ENCODE measurements at places on chromosomes 4 and X. TPM values are rescaled to one million over a fixed set of nuclear protein-coding genes. Genes with fewer than 3 reads are reported as not detected.

DNA sequence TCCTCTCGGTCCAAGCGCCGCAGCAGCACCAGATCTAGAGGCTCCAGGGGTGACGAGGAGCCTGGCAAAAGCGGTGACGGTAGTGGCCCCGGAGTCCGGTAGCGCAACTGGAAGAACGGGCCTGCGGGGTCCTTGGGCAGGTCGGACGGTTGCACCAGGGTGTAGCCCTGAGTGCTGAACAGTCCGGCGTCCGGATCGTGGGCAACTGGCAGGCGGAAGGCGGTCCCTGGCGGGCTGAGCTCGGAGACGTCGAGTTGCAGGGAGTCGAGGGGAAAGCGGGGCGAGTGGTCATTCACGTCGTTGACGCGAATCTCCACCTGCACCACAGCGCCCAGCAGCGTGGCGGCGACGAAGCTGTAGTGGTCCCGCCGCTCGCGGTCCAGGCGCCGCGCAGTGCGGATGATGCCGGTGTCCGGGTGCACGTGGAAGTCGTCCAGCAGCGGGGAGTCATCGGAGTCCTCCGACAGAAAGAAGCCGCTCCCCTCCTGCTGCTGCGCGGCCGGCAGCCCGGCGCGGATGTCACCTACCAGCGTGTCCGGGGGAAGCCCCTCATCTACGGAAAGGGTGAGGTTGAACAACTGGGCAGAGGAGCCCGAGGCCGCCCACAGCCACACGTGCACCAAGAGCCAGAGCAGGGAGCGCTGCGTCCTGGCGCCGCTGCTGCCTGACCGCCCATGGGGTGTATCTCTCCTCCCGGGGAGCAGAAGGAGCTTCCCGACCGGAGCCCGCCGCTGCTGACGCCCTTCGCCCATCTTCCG lies 837 bp downstream of the DCHS2 start:
- no peak for DNase-seq

GRCh38 chr4:13484749-13485221 lies 645 bp upstream of the RAB28 start:
- peak; percentile 49 for DNase-seq

EDA2R gene
- 9.3 TPM for polyA plus RNA-seq

DNA sequence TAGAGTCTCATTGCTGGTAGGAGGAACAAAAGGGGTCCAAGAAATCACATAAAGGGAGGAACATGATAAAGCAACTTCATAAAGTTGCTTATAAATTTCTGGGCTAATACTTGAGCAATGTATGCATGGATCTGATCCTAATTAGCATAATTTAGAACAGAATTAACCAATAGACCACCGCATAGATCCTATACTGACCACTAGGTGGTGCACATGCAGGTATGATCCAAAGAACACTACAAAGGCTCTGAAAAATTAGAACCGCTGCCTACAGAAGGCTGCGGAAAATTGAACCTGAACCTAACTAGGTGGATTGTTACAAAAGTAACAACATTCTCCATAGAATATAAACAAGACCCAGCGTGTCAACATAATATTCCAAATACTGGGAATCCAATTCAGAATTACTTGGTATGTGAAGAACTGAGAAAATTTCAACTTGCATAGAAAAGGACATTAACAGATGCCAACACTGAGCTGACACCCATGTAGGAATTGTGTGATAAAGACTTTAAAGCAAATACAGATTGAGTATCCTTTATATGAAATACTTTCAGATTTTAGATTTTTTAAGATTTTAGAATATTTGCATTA lies 23.3 kb downstream of the BRCC3 start:
- DNase-seq = peak; percentile 10

DNA sequence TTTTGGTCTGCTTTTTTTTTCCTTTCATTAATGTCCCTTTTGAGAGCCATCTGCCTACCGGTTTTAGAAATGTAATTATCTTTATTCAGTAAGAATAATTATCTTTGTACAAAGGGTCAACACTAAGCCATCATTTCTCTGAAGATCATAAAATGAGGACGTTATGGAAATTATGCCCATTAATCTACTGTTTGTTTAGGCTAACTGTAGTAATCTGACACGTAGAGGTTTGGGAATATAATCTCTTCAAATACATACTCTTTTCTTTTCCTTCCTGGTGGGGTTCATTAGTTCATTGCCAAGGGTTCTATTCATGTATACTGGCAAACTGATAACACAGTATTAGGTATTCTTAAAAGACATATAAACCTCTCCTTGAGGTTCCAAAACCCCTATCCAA lies 3.8 kb upstream of the HSD17B13 start:
- DNase-seq = no peak

GRCh38 chr4:31040106-31040505 lies 319.9 kb downstream of the PCDH7 start:
- no peak for DNase-seq

DNA sequence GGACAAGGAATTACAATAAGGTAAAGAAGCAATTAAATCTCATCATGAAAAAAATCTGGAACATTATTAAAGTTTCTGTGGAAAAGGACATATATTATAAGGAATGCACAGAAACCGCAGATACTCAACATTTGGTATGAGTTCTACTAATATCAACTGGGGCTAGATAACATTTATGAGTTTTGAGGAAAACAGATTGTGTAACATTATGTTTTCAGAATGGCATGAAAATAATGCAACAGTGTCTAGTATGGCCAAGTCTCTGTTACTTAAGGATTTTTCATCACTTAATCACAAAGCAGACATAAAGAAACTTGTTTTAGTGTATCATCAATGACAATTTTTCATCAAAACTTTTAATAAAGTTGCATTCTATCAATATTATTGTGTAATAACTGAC lies 785.0 kb downstream of the GLUD2 start:
- no peak for DNase-seq

FGF16 gene
- not detected for polyA plus RNA-seq

OPRPN gene
- polyA plus RNA-seq = not detected

DNA sequence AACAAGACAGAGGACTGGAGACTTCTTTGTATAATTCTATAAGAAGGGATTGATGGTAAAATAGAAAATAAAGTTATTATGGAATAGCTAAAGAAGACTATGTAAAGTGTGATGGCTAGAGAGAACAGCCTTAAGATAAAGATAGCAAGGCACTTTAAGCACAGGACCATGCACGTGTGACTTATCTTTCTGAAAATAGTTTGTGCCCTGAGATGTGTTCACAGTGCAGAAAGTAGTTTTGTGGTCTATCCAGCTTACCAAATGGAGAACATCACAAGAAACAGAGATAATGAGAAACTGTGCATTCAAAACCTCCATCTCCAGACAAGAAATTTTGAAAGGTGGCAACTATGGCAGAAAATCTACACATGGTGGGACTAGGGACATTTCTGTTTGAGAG lies 213.3 kb downstream of the PARM1 start:
- no peak for DNase-seq

DNA sequence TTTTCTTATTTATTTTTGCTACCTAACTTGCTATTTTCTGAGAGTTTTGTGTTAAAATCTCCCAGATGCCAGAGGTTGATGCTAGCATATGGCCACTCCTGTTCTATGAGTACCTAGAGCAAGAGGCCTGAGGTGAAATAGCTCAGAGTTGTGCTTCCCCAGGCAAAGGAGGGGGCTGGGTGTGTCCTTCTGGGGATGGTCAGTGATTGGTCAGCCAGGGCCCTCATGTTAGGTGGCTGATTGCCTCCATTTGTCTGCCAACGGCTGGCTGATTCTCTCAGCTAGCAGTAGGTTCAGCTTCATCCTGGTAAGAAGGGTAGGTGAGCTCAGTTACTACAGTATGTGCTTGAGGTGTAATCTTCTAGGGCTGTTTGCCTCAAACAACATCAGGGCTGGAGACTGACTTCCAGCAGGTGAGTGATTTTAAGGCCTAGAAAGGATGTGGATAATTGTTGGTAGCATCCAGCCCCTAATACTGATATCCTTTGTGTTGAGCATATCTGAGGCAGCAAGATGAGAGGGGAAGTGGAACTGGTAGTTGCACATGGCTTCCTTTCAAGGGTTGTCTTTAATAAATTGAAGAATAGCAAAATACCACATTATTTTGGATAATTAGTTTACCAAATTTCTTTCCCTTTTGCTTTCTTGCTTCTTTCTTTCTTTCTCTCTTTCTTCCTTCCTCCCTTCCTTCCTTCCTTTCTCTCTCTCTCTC lies 62.5 kb upstream of the RHOH start:
- DNase-seq = no peak

ZMAT1 gene
- 0.09 TPM for polyA plus RNA-seq

- DNase-seq = peak; percentile 12
These were observed 362.4 kb downstream of the PPP3CA start for GRCh38 chr4:100984901-100985300.

DNA sequence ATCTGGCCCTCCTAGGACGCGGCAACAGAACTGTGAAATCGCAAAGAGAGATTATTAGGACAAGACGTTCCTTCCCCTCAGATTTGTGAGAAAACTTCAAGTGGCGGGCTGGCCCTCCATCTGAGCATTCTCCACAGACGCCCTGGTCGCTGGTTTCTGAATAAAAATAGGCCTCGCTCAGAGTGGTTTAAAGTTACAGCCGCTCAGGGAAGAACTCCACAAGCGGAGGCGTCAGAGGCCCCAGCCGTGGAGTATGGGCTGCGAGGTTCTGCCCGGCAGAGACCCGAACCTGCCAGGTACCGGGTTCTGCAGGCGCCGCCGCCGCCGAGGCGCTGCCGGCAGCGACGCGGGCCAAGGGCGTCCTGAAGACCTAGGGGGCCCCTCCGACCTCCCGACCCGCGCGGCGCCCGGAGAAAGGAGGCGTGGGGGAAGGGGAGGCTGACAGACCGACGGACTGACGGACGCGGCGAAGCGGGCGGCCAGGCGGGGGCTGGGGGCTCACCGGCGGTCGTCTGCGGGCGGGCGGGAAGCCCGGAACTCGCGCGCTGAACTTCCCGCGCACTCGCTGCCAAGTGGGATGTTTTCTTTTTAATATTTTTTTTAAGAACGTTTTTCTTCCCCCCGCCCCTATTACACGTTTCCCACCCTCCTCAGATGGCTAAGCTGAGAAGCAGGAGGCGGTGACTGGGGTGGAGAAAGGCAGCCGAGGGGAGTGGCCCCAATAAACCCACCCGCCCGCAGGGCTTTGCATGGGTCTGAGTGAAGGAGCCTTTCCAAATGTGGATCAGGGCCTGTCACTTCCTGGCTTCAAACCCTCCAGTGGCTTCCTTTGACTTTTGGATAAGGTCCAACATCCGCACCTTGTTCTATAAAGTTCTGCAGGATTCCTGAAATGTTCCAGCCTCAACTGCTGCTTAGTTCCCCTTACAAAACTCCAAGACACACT lies at the start of gene PABPC4L:
PABPC4L (minus strand) TSS at position 574 of the 946 bp plus-strand sequence. CDS start 770 bp downstream, outside the sequence.
- peak; percentile 63 for DNase-seq

- no peak for DNase-seq
These were observed 868.3 kb downstream of the RAB28 start for GRCh38 chr4:12615822-12616221.

DNA sequence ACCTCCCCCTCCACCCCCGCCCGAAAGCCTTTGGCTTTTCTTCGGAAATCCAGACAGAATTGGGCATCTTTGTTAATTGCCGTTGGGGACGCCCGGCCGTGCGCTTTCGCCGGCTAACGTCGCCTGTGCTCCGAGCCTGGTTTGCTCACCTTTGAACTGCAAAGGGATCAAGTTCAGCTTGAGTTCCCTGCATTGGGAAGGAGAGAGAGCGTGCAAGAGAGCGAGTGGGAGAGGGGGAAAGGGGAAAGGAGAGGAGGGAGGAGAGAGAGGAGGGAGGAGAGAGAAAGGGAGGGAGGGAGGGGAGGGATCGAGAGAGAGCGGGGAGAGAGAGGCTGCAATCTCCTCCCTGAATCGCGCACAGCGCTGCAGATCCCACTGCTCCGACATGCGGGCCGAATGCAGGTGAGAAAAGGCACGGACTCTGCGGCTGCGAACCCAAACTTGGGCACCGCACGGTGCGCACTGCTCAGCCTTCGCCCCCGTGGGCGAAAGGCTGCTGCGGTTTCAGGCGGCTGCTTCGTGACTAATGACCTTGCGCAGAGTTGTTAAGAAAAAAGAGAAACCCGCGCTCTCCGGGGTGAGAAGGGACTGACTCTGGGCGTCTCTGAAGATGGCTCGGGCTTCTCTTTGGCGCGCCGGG lies at the start of gene PCDH7:
PCDH7 (plus strand) TSS at position 349 of the 640 bp plus-strand sequence. CDS start 1,054 bp downstream, outside the sequence.
- DNase-seq = peak; percentile 83

GRCh38 chrX:111857534-111858060 lies 18.4 kb upstream of the TRPC5OS start:
- DNase-seq = no peak

- DNase-seq = no peak
These were observed 67.6 kb downstream of the FAM184B start for GRCh38 chr4:17713779-17714178.

- no peak for DNase-seq
These were observed 208.7 kb upstream of the NDST3 start for GRCh38 chr4:117825600-117825999.

FGF13 gene
- polyA plus RNA-seq = 4.1 TPM

DNA sequence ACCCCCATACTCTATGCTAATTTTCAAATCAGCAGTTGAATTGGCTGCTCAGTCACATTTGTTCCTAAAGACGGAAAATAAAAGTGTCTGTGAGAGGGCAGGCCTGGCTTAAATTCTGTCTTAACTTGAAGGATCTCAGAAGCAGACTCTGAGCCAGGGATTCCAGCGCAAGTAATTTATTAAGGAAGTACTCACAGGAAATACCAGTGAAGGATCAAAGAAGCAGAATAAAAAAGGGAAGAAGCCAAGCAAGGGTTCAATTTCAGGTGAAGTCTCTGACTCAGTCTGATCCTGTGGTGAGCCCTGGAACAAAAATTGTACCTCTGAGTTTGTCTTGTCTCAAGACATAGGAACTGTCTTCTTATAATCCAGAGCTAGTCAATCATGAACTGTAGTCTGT lies 52.2 kb downstream of the IL1RAPL1 start:
- DNase-seq = peak; percentile 82

FGFR3 gene
- polyA plus RNA-seq = 0.11 TPM

DNA sequence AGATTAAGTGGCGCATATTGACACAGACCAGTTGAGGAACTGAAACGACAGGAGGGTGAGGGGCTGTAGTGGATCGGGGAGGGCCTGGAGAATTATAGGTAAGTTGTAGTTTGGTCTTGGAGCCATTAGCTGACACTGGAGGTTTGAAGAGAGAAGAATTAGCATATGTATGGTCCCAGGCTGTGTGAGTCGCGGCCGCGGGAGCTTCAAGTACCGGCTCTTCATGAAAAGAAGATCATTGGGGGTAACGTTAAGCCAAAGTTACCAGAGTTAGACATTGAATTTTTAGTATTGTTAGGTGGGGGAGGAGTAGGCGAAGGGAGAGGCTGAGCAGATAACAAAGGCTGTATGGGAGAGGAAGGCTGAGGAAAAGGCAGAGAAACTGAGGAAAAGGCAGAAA lies 56.5 kb downstream of the ZNF674 start:
- DNase-seq = no peak

GRCh38 chr4:84498935-84499623 lies at the start of gene NKX6-1:
NKX6-1 (minus strand) TSS chr4:84499292; CDS start chr4:84498228, 1,064 bp downstream.
- DNase-seq = peak; percentile 55

DNA sequence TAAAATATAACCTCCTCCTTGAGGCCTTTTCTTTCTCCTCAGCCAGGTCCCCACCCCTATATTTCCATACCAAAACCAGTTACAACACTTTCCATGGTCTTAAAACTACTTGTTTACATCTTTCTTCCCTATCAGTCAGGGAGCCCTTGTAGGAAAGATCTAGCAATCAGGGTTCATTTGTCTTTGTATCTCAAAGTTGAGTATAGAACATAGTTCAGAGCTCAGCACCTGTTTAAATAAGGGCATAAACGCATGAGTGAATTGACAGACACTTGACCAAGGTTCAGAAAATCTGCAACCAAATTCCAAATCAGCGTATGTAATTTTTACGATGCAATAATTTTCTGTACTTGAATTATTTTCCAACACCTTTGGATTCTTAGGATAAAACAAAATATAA lies 352.2 kb upstream of the MAGEB16 start:
- no peak for DNase-seq

- DNase-seq = no peak
These were observed 34.5 kb downstream of the CHRNA9 start for GRCh38 chr4:40369437-40370274.

GRCh38 chr4:40196724-40197281 lies at the start of gene RHOH:
RHOH (plus strand) TSS chr4:40197031; CDS start chr4:40243387, 46,356 bp downstream.
- DNase-seq = no peak

STBD1 gene
- 1.7 TPM for polyA plus RNA-seq
